Osteoblast (primary cell): ENCODE measurements at places on chromosomes 2 and 18. TPM values are rescaled to one million over a fixed set of nuclear protein-coding genes. Genes with fewer than 3 reads are reported as not detected.

TGFBRAP1 gene
- 32.6 and 32.7 TPM in 2 replicates for total RNA-seq

C2orf15 gene
- 0.59 TPM in 1 of 2 replicates, not detected in the other for total RNA-seq

PLGLB1 gene
- total RNA-seq = 1.8 and 2.9 TPM in 2 replicates

SERPINB3 gene
- total RNA-seq = not detected in 2 replicates

TNS1 gene
- total RNA-seq = 45.7 and 48.9 TPM in 2 replicates

NEB gene
- 0.29 and 0.36 TPM in 2 replicates for total RNA-seq

DNA sequence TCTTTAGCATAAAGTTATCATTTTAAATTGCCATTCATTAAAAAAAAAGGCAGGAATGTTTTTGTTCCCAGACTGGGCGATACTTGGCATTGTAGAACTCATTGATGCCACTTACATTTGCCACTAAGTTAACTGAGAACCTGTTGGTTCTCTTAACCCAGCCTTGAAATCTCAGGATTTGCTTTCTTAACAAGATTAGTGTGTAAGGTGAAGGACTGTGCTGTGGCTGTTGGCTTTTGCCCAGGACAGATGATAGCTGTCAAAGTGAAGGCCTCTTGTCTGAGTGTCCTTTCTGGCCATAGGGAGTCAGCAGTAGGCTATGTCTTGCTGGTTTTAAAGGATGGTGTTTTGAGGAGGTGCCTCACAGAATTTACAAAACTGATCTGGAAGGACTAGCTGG is 2.6 kb downstream of the DPYSL5 start:
- DNase-seq = peak; percentile 48

DNA sequence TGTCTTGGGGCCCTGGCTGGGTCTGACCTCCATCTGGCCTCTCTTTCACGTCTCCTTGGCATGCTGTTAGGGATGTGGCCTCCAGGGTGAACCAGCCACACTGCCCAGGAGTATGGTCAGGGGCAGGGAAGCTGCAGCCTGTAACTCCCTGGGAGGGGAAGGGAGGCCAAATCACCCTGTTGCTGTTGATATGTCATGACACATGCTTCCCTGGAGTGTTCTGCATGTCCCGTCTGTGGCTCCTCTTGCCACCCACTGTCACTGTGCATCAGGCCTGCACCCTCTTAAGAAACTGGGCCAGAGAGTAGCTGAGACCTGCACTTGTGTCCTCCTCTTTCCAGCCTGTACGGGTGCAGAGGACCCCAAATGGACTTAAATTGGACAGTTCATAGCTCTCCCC is 221.3 kb downstream of the FHOD3 start:
- no peak for DNase-seq

DNA sequence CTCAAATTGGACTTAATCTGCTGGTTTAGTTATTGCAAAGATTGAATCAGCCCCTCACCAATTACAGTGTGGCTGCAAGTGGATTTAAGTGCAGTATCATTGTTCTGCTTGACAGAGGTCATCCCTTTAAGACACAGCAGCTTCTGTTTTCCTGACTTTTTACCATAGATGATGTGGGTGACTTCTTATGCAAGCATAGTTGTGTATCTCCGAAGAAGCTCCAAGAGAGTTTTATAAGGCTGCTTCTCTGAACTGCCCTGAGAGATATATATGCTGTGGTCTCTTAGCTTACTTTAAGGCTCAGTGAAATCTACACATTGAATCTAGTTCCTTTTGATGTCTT is 3.5 kb downstream of the TRIB2 start:
- no peak for DNase-seq

DNA sequence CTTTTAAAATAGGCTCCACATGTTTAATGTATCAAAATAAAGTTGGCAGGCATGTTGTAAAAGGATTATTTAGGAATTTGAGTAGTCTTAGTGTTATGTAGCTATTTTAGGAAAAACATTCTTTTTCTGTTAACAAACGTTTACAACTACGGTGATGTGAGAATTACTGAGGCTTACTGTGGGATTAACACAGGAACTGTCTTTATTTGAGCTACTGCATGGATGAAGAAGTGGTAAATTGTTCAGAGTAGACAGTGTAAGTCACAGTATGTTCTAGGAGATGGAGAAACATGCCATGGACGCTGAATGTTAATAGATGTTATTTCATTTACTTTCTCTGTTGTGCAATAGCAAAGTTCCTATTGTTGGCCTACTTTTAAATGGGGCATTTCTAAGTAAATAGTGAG is 1.6 kb downstream of the PPM1B start:
- no peak for DNase-seq

- peak; percentile 85 for DNase-seq
Measured at GRCh38 chr2:68715353-68716041, 19.1 kb upstream of the ARHGAP25 start.

- no peak for DNase-seq
Measured at GRCh38 chr2:165067643-165068486, 112.5 kb upstream of the SLC38A11 start.

- DNase-seq = peak; percentile 44
Measured at GRCh38 chr2:85939131-85939530, 50.3 kb upstream of the ST3GAL5 start.

DNA sequence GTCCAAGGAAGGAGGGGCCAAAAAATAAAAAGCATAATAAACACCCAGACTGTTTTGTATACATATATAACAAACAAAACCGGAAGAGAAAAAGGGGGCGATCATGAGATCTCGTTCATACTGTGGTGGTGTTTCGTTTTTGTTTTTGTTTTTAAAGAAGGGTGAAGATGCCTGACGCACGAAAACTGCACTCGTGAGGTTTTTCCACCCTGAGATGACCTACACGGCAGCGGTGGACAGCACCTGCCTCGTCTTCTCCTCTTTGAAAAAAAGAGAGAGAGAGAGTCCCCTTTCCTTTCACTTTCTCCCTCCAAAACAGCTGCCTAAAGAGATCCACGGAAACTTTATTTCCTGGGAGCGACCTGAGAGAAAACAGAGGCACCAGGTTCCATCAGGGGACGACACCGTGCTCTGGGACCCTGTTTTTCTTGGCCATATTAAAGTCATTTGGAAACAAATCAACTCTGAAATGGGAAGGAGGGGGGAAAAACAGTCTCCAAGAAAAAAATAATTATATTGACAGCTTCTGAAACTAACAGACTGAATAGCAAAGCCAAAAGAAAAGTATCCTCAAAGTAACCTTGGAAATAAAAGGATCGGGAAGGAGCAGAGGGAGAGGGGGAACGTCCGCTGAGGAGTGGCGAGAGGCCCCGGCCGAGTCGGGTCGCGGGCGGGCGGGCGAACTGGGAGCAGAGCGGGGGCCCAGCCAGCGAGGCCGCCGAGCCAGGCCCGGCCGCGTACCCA is 3.5 kb downstream of the POU3F3 start:
- DNase-seq = peak; percentile 90

- DNase-seq = peak; percentile 13
Measured at GRCh38 chr2:159933040-159933726, 129.2 kb downstream of the PLA2R1 start.

GRCh38 chr18:35277633-35278032 is 12.4 kb downstream of the ZSCAN30 start:
- DNase-seq = no peak

DNA sequence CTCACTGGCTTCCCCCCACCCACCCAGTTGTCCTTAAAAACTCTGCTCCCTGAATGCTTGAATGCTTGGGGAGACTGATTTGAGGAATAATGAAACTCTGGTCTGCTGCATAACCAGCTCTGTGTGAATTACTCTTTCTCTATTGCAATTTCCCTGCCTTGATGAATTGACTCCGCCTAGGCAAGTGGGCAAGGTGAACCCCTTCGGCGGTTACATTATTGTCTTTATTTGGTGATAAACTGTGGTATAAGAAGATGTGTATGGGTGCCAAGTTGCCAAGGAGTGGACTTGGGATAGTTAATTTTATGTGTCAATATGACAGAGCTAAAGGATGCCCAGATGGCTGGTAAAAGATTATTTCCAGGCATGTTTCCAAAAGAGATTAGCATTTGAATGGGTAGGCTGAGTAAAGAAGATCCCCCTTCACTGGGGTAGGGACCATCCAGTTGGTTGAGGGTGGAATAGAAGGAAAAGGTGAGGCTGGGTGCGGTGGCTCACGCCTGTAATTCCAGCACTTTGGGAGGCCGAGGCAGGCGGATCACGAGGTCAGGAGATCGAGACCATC is 98.5 kb upstream of the HAAO start:
- DNase-seq = no peak

- DNase-seq = peak; percentile 80
Measured at GRCh38 chr2:127024769-127025358, 82.1 kb downstream of the BIN1 start.

- DNase-seq = peak; percentile 54
Measured at GRCh38 chr2:42045352-42045751, 2.5 kb upstream of the PKDCC start.

GRCh38 chr2:101653469-101653868 is 44.0 kb upstream of the MAP4K4 start:
- DNase-seq = no peak

DNA sequence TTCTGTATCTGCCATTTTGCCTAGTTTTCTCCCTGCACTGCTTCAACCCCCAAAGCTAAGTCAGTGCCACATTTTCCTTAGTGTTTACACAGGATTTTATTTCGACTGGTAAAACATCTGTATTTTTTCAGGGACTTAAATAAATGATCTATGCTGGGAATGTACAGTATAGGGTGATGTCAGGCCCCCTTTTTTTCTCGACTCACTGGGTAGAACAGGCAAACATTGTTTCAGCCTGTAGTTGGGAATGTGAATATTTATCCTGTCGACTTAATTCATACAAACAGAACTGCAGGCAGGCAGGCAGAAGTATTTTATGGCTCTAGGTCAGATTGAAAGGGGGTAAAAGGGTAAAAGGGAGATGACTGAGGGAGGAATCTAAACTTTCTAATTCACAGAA is 123.5 kb upstream of the ZFP36L2 start:
- no peak for DNase-seq

GRCh38 chr18:63233334-63233733 is 86.2 kb downstream of the BCL2 start:
- no peak for DNase-seq

GRCh38 chr18:41324020-41324791 is 630.8 kb upstream of the PIK3C3 start:
- no peak for DNase-seq

- no peak for DNase-seq
Measured at GRCh38 chr2:3039188-3040065, 338.2 kb downstream of the EIPR1 start.

- no peak for DNase-seq
Measured at GRCh38 chr2:138475277-138475776, 26.2 kb upstream of the SPOPL start.

DNA sequence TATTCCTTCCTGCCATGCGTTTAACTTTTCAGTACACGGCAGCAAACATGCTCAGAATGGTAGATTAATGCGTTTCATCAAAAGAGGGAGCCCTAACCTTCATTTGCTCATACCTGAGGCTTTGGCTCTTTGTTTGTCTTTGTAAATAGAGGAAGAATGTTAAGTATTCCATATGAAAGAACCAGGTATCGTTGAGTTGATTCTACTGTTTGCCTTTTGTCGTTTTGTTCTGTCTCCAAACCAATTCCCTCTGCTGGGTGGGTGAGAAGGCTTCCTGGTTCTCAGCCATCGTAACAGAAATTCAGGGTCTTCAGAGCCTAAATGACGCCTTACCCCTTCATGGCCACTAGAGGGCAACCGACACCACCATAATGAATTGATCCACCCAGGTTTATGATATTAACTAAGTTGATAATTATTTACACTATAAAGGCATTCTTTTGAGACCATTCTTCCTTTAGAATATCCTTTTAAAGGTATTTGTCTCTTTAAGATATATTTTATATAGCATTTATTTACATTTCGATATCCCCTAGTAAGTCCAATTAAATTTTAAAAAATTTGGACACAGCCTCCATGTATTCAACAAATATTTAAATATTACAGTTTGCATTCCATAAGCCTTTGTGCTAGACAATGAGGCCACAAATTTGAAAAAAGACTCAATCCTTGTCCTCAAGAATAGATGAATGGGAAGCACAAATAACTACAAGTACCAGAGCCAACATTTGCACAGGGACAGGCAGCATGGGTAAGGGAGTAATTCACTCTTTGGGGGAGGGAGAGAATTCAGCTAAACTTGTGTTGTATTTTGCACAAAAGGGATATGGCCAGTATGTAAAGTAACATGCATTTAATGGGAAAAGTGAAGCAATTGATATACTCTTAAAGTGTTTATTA is 48.1 kb downstream of the TIMM21 start:
- peak; percentile 93 for DNase-seq

- DNase-seq = peak; percentile 63
Measured at GRCh38 chr2:47070155-47070919, 84.8 kb downstream of the STPG4 start.

- no peak for DNase-seq
Measured at GRCh38 chr2:42421157-42421485, 60.1 kb upstream of the COX7A2L start.

- peak; percentile 64 for DNase-seq
Measured at GRCh38 chr2:73257425-73258125, 23.5 kb downstream of the CCT7 start.

DNA sequence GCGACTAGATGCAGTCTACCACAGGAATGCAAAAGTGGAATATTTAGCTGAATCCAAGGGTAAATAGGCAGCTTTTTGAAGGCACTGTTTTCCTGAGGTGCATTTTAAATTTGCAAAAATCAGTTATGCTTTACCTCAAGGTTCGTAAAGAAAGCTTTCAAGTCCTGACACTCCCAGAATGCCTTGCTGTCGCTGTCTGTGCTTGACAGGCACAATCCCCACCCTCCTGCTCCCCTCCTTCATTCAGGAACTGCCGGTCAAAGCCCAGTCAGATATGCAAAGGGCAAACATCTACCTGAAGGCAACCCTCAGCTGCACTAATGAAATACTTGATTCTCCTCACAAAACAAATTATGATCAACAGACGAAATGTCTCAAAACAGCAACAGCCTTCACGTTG is 97.4 kb upstream of the DDX18 start:
- DNase-seq = no peak

- DNase-seq = no peak
Measured at GRCh38 chr2:231331533-231331932, 64.0 kb upstream of the B3GNT7 start.

DNA sequence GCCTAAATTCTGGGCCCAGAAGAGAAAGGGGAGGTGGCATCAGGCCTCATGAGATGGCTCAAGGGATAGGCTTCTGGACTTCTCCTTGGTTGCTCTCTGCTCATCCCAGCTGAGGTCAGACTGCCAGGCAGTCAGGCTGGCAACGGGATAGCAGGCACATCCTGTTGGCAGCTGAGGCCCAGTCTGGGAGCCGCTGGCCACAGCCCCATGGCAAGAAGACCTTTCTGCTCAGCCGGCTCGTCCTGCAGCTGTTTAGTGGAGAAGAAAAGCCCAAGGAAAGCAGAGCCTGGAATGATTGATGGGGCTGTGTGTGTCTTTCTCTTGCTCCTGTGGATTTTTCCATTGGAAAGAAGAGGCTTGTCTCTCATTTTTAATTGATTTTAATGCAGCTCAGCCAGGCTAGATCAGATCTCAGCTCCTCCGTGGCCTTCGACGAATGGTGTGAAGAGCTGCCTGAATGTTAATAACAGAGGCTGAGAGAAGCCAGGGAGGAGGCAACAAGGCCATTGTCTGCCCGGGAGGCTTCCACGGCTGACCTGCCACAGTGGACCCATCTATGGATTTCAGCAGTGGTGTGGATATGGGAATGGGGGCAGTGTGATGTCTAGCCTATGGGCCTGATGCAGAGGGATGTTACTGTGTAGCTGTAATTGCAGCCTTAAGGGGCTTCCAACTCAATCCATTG is 99.5 kb downstream of the HS1BP3 start:
- peak; percentile 67 for DNase-seq

GRCh38 chr18:62060820-62061219 is 126.0 kb downstream of the PIGN start:
- DNase-seq = no peak
